NCI-H1105 treated with DMSO at 0.1 percent for 48 hours (cell line): ENCODE measurements at places on chromosomes 1 and 21.

GRCh38 chr1:29029667-29030066, 94.0 kb downstream of the TMEM200B start:
- peak; percentile 59 for DNase-seq

DNA sequence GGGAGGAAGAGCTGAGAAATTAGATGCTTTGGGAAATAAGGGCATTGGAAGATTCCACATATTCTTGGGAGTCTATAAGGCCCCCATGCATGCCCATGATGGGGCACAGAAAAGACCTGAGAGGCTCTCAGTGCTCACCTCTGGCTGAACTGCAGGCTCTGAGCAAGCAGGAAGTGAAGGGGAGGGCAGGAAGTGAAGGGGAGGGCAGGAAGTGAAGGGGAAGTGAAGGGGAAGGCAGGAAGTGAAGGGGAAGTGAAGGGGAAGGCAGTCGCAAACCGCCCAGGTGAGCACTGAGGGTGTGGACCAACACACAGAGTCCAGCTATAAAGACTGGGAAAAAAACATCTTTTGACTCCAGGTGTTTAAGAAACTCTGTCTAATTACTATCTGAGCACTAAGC, 3.5 kb downstream of the KRTAP10-9 start:
- DNase-seq = no peak

DNA sequence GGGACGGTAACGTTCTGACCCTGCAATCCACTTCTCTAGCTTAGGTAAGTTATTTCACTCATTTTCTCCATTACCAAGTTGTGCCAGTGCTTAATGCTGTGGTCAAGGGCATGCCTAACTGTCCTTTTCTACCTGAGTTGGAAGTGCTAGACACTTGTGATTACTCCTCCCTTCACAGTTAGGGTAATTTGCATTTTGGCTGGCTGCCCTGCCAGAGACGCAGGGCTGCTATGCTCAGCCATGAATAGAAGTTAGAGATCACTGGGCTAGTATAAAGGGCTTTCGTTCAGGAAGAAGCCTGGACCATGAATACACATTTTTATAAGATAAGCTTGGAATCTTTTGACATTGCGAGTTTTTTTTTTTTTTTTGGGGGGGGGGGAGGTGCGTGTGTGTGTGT, 633.2 kb upstream of the NEGR1 start:
- peak; percentile 66 for DNase-seq

DNA sequence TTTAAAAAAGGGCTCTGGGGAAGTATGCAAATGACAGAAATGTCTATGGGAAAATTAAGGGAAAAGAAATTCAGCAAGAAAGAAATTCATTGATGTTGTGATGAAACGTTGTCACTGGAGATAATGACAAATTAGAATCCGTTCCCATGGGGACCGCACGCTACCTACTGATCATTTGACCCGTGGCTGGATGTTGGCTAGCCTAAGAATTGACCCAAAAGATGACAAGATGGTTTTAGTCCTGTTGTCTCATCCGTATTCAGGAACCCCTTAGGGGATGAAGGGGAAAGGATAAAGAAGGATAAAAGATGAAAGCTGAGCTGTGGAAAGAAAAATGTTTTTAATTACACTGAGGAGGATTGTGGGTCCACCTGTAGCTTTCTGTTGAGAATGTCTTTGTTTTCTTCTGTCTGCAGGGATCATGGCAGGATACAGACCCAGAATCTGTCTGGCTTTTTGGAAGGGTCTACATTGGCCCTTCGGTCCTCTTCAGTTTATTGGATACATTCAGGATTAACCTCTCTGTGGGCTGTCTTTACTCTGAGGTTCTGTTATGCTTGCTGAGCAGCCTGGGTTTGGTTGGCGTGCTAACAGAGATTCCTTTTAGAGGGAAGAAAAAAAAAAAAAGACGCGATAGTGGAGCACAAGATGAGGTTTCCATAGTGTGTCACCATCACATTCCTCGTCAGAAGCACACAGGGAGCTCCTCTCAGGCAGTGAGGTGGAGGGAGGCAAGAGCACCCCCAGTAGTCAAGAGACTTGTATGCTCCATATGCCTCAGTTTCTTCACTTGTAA, 106.2 kb downstream of the CACHD1 start:
- no peak for DNase-seq

GRCh38 chr1:167991546-167991945, 54.7 kb upstream of the MPC2 start:
- DNase-seq = no peak

- DNase-seq = no peak
Measured at GRCh38 chr21:40049931-40050290, 182.7 kb downstream of the PCP4 start.

DNA sequence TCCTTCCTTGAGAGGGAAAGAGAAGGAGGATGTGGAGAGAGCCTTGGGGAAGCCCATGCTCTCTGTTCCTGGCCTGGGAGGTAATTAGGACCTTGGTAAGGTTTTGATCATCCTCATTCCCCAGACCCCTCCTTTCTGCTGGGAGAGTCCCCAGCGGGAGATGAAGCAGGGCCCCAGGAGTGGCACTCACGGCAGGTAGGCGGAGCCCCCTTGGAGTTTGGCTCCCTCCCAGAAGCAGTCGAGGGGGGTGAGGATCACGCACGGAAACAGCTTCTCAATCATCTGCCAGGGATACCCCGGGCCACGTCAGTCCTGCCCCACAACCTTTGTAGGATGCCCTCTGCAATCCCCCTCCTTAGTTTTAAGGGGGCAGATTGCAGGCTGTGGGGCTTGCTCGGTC, 11.5 kb downstream of the PTCH2 start:
- DNase-seq = peak; percentile 29

DNA sequence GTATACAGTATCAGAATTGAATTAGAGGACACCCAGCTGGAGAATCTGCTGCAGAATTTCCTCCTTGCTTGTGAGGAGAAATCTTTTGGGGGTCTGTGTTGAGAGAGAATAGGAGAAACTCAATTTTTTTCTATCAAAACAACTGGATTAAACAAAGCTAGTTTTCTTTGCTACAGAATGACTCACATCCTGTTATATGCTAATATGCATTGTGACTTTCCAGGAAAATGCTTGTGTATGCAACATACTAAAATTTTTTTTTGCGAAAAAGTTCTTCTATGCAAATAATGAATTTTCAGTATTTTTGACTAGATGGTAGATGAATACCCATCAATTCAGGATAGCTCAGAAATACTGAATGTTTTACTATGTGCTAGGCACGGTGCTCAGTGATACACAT, 2.2 kb downstream of the VAMP4 start:
- no peak for DNase-seq

DNA sequence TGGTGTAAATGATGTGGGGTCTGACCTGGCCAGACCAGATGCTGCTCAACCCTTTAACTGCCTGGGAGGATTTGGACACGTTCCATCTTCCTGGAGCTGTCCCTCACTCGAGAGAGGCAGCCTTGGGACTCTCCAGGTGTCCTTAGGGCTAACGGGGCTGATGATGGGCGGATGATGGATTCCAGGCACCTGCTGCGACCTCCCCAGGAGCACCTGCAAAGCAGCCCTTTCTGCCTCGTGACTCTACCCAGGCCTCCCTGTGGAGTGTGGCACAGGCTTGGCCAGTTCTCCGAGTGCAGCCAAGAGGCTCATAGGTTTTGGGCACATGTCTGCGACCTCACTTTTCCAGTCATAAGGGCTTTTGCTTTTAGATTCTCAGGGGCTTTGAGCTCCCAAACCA, 12.3 kb upstream of the TRIM17 start:
- DNase-seq = no peak

DNA sequence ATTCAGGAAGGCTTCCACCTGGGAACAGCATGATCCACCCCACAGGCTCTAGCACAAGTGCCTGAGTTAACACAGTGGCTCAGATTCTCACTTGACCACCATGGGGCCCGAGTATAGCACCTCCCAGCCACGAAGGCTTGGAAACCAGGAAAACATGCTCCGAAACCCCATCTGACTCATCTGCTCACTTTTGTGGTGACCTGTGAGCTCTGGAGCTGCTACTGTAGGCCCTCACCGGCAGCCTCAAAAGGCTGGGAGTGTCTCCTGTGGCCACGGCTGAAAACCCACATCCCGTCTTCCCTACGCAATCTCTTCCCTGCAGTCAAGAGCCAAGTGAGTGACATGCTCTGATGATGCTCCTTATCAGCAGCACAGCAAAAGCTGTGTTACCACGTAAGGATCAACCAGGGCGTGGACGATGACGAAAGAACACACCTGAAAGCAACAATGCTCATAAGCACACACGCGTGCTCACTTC, 81.4 kb downstream of the TGFBR3 start:
- no peak for DNase-seq

DNA sequence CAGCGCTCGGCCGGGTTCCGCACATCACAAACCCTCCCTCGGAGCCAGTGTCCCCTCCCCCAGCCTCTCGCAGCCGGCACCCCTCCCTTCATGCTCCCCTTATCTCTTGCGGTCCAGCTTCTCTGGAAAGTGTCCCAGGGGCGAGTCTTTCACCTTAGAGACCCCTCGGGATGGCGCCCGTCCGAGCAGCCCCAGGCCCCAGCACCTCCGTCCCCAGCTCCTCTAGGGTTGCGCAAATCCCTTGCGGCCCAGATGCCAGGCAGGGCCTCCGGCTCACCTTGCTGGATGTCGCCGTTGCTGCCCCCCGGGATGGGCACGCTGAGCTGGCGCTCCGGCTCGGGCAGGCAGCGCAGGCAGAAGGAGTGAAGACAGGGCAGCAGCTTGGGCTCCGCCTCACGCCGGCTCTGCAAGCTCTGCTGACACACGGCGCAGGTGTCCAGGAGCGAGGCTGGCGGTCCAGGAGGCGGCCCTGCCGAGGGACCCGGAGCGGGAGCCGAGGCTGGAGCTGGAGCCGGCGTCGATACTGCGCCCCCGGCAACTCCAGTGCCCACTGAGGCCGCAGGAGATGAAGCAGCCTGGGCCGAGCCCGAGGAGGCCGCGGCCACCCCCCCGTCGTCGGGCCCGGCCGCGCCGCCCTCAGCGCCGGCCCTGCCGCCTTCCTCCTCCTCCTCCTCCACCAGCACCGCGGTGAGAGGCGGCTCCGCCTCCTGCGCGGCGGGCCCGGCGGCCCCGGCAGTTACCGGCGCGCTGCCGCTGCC, 550 bp downstream of the TRIM33 start:
- peak; percentile 60 for DNase-seq

DNA sequence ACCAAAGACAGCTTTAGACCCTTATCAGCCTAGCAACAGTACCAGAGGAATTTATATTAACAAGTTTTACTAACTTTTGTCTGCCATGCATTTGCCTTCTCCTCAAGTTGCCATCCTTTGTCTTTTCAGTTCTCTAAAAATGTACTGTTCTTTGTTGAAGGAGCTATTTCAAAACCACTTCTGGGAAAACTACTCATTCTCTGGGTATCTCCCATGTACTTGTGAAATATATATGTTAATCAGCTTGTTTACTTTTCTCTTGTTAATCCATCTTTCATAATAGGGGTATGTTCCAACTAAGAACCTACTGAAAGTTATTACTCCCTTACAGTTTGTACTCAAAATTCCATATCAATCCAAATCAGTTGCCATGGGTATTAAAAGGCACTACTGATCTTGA, 16.3 kb downstream of the DPYD start:
- peak; percentile 67 for DNase-seq

DNA sequence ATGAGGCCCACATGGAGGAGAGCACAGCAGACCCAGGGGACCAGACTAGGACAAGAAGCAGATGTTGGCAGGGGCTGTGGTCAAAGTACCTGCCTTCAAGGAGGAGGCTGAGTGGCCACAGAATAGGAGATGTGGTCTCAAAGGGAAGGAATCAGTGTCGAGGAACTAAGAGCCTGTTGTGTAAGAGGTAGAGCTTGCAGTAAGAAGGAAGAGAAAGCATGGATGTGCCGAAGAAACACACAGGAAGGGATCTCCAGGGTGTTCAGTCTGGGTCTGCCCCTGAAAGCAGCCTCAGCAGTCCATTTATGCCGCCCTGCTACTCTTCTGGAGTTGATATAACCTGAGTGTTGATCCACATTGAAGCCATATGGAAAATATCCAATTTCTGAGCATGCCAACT, 83.9 kb downstream of the NID1 start:
- DNase-seq = no peak

DNA sequence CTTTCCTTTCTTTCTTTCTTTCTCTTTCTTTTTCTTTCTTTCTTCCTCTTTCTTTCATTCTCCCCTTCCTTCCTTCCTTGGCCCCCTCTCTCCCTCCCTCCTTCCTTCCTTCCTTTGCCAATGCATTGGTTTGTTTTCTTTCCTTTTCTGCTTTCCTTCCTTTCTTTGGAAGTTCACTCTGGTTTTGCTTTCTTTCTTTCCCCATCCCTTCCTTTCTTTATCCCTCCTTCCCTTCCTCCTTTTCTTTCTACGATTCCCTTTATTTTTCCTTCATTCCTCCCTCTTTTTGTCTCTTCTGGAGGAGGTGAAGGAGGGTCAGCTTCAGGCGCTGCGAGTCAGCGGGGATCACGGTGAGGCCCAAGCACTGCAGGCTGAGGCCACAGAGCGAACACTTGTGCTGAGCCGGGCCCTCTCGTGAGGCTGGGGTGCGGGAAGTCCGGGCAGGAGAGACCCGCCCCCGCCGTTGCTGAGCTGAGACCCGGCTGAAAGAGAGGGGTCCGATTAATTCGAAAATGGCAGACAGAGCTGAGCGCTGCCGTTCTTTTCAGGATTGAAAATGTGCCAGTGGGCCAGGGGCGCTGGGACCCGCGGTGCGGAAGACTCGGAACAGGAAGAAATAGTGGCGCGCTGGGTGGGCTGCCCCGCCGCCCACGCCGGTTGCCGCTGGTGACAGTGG, 1.5 kb downstream of the SIM2 start:
- DNase-seq = peak; percentile 21

DNA sequence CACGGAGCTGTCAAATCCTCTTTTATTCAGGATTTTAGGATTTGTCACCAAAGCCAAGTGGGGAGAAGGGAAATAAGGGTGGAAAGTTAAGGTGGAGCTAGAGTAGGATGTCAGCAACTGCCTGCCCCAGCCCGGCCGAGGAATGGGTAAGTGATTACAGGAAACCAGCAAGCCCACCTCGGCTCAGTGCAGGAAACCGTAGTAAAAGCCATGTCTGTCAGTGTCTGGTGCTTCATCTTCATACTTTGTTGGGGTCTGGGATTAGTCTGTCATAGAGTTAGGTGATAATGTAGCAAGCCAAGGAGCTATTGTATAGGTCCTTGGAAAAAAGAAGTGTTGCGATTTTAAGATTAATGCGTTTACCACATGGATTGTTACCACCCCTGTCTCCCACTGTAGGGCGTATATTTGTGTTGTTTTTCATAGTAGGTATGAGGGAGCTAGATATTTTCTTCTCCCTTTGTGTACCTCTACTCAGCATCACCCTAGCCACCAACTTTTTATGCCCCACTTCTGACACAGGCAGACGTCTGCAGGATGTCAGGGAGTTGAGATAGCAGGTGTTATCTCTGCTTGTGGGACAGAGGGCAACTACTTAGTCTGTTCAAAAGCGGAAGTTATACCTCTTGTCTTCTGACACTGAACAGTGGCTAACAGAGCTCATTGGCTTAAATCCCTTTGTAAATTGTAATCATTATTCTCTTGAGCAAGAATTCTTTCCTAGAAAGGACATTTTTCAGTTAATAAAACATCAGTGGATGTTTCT, 253.7 kb downstream of the HHAT start:
- no peak for DNase-seq

GRCh38 chr1:2950926-2951305, 70.4 kb upstream of the ACTRT2 start:
- DNase-seq = no peak

GRCh38 chr1:83961571-83962295, 37.2 kb downstream of the TTLL7 start:
- no peak for DNase-seq
